HFF-Myc (cell line): ENCODE measurements at places on chromosomes 3 and 15.
A peak's percentile ranks its signal among the peaks of the same experiment; 100 is the strongest.

GRCh38 chr3:109187390-109187789 is 50.9 kb downstream of the C3orf85 start:
- DNase-seq, result no peak

DNA sequence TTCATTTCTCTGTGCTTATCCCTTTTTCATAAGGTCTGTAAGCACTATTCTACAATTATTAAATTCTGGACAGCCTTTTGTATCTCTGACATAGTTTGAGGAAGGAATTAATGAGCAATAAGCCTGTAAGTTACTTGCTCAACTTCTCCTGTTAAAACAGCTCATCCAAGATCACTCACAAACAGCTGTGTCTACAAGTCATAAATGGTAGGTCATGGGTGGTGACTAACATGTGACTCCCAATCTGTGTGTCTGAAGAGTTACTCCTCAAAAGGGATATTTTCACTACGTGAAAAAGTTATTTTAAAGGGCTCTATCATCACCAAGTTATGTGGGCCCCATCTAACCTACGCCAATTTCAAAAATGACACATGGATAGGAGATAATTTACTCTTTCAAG is 145.2 kb upstream of the CBLB start:
- DNase-seq, result peak; percentile 58

- no peak for DNase-seq
These were observed 431.8 kb downstream of the TBL1XR1 start for GRCh38 chr3:176765382-176765900.

DNA sequence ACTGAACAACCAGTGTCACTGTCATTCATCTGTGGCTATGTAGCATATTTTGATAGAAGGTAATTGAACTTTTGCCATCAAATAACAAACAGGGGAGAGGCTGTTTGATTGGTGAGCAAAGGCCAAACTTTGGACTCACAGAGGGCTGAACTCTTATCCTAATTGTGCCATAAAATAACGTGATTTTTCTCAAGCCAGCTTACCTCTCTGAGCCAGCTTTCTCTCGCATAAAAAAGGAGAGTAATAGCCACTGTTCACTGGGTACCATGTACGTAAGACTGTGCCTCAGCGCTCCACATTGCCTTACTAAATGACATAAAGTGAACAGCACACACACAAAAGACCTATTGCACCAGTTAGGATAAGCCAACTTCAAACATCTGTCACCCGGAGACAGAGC is 216.9 kb downstream of the LRTM1 start:
- no peak for DNase-seq

- DNase-seq, result no peak
These were observed 1161.4 kb downstream of the IGSF11 start for GRCh38 chr3:117873249-117873600.
